ENCODE measurements at places on chromosomes 1 and 21.
A peak's percentile ranks its signal among the peaks of the same experiment; 100 is the strongest.

GRCh38 chr1:205588636-205589035, 43.2 kb downstream of the ELK4 start:
- peak; percentile 66 for DNase-seq

- no peak for DNase-seq
Observed at GRCh38 chr1:95048317-95048716, 24.4 kb downstream of the ALG14 start.

- no peak for DNase-seq
Observed at GRCh38 chr1:220669005-220669404, 21.2 kb upstream of the C1orf115 start.

GRCh38 chr1:28439320-28439719, 66.5 kb upstream of the RCC1 start:
- DNase-seq: no peak

GRCh38 chr21:41358193-41359166, 3.3 kb upstream of the MX2 start:
- DNase-seq: no peak

DNA sequence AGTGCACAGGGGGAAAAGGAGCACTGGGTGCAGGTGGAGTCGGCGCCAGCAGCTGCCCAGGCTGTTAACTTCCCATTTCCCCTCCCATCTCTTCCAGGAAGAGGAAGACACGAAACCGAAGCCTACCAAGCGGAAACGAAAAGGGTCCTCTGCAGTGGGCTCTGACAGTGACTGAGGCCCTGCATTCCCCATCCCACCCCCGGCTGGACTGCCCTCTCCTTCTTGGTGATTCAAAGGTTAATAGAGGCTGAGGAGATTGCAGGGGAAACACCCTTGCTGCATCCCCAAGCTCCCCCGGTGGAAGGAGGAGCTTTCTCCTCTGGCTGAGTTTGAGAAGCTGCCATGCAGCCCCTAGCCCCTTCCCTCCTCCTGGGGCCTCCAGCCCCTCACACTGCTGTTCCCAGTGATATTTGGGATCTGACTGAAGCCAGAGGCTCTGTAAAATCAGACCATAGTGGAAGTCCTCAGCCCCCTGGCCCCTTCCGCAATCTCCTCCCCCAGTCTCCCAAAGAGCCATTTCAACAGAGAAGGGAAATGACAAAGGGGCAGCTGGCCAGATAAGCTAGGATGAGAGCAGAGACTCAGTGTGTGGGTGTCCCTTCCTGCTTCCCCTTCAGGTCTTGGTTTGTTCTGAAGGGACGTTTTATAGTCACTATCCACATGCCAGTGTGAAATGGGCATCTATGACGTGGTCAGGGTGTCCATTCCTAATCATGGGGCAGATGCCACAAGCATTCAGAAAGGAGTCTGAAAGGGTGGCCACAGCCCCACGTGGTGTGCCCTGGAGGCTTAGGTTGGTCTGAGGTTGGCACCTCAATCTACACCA, 1.9 kb upstream of the SLC27A3 start:
- no peak for DNase-seq

DNA sequence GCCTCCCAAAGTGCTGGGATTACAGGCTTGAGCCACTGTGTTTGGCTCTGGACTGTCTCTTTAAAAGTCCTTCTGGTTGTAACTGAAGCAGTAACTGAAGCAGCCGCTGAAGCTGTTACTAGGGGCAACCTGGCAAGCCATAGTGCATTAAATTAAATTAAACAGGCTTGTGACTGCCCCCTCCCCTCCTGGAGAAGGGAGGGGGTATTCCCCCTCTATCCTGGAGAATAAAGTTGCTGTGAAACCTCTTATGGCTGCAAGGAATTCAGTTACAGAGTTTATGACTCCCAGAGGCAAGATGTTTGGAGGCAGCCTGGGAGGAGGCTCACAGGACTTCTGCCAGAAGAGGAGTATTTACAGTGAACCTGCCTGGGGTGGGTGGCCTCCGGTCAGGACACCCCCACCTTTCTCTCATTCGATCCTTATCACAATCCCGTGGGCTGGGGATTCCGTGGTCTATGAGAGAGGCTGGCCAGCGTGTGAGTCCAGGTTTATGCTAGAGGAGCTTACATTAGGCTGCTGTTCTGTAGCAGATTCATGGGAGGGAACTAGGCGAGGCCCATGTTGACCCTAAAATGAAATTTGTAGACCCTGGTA, 8.3 kb downstream of the TTC22 start:
- DNase-seq: no peak

DNA sequence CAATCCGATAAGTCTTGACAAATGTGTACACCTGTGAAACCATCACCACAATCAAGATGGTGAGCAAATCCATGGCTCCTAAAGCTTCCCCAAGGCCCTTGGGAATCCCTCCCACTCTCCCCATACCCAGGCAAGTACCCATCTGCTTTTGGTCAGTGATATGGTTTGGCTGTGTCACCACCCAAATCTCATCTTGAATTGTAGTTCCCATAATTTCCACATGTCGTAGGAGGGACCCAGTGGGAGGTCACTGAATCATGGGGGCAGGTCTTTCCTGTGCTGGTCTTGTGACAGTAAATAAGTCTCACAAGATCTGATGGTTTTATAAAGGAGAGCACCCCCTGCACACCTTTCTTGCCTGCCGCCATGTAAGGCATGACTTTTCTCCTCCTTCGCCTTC, 14.6 kb upstream of the GUCA2B start:
- no peak for DNase-seq

DNA sequence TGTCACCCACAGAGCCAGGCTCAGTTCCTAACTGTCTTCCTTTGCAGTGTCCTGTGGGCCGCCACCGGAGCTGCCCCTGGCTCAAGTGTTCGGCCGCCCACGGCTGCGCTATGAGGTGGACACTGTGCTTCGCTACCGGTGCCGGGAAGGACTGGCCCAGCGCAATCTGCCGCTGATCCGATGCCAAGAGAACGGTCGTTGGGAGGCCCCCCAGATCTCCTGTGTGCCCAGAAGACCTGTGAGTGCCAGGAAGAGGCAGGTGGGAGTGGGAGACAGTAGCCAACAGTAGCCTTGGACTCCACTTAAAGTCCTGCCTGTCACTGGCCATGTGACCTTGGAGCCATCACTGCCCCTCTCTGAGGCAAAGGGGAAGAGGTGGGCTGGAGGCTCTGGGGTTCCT, 16.6 kb downstream of the BCAN start:
- no peak for DNase-seq

GRCh38 chr1:167093846-167094516, at the start of gene STYXL2:
STYXL2 (plus strand) TSS chr1:167094075; CDS start chr1:167094850, 775 bp downstream.
- DNase-seq: no peak

- DNase-seq: no peak
Observed at GRCh38 chr1:116346943-116347673, 25.9 kb upstream of the ATP1A1 start.
